ENCODE measurements at places on chromosomes 5 and 9.

DNA sequence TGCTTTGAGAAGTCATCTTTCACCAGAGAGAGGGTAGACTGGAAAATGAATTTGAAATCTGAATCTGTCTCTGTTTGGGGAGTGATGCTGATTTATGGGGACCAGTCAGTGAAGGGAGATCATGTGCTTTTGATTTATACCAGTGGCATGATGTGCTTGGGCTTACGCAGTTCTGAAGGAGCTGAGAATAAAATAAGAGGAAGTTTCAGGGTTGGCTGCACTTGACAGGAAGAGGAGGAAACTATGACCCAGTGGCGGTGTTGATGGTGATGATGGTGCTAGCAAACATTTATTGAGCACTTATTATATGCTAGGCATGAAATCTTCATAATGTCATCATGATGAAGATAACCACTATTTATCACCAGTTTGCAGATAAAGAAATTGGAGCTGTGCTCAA, 136.4 kb upstream of the GLRA1 start:
- DNase-seq, result no peak

DNA sequence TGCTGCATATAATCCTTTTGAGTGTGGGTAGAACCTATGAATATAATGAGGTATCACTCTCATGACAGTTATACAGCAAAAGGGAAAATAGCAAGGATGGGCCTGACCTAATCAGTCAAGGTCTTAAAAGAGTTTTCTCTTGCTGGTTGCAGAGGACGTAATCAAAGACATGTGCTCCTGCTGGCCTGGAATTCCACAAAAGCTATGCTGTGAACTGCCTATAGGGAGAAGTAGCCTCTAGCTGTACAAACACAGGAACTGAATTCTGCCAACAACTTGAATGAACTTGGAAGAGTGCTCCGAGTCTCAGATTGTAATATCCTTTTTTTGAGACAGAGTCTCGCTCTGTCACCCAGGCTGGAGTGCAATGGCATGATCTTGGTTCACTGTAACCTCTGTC, 195.6 kb downstream of the PLK2 start:
- no peak for DNase-seq

- no peak for DNase-seq
Measured at GRCh38 chr5:154287136-154287535, 96.6 kb downstream of the GALNT10 start.

- no peak for DNase-seq
Measured at GRCh38 chr5:137394380-137394779, 104.7 kb downstream of the SPOCK1 start.

- DNase-seq, result peak; percentile 5
Measured at GRCh38 chr9:121463026-121463807, 36.4 kb downstream of the GGTA1 start.

DNA sequence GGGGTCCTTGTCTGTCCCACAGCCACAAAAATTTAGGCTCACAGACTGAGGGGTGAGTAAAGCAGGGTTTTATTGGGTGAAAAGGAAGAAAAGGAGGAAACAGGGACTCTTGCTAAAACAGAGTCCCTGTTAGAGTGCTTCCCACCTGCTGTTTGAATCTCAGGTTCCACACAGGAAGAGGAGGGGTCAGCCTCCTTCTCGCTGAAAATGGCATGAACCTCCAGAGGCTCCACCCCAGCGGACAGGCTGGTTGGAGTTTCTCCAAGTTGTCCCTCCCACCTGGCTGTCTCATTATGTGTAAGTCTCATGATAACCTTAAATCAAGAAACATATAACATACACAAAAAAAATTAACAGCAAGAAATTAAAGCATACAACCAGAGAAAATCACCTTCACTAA, 28.3 kb upstream of the UHRF2 start:
- no peak for DNase-seq

GRCh38 chr5:56003679-56004078, 8.9 kb upstream of the IL6ST start:
- DNase-seq, result no peak

- DNase-seq, result no peak
Measured at GRCh38 chr9:557601-558201, 283.8 kb upstream of the DMRT1 start.

- no peak for DNase-seq
Measured at GRCh38 chr9:91856419-91856818, 93.6 kb downstream of the ROR2 start.

- peak; percentile 48 for DNase-seq
Measured at GRCh38 chr5:31531543-31531887, 378 bp downstream of the DROSHA start.

- DNase-seq, result no peak
Measured at GRCh38 chr9:95049761-95050160, 267.7 kb downstream of the FANCC start.

DNA sequence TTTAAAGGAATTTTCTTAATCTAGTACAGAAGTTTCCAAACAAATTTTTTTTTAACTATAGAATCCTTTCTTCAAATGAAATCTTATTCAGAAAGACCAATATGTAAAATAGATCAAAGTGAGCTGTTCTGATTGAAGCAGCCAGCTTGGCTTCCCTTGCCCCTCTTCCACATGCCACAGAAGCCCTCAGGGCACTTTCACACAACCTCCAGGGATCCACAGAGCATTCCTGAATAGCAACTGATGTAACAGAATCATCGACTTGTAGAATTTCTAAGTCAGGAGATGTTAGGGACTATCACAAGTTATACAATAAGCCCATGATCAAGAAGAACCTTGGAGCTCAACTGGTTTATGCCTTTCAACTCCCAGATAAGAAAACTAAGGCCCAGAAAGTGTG, 427.8 kb upstream of the C9orf72 start:
- DNase-seq, result no peak

DNA sequence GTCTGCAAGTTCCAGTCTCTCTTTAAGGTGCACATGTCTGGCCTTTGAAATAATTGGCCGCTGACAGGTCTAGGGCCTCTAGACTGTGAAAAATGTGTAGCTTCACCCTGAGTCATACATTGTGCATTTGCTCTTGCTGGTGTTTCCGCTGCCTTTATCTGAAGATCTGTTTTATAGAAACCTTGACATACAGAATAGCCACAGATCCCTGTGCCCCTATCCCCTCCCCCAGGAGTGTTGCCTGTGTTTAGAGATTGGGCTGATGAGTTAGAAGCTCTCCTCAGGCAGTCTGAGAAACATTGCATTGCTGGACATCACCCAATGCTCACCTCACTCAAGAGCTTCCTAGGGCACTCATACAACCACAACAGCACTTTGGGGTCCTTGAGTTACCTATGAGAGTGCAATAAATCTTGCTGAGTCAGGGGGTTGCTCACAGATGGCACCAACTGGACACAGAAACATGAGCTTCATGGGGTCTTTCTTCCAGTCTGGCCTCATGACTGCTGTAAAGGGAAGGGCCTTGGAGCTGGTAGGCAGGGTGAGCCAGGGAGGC, 3.8 kb upstream of the ZNF782 start:
- DNase-seq, result no peak

DNA sequence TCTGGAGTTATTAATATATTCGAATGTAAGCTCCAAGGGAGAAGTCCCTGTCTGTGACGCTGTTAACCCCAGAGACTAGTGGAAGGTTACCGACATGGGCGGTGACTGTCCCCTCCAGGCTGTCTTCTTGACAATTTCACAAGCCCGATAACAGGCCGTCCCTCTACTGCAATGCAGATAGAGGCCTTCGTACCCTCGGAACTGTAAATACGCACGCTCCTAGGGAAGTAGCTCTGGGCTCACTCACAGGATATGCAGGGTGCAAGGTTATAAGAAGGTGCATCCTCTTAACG, 680 bp upstream of the RFK start:
- peak; percentile 49 for DNase-seq
